ENCODE measurements at places on chromosomes 12 and 14.

GRCh38 chr12:119082016-119082415, 96.7 kb upstream of the HSPB8 start:
- DNase-seq = no peak

DNA sequence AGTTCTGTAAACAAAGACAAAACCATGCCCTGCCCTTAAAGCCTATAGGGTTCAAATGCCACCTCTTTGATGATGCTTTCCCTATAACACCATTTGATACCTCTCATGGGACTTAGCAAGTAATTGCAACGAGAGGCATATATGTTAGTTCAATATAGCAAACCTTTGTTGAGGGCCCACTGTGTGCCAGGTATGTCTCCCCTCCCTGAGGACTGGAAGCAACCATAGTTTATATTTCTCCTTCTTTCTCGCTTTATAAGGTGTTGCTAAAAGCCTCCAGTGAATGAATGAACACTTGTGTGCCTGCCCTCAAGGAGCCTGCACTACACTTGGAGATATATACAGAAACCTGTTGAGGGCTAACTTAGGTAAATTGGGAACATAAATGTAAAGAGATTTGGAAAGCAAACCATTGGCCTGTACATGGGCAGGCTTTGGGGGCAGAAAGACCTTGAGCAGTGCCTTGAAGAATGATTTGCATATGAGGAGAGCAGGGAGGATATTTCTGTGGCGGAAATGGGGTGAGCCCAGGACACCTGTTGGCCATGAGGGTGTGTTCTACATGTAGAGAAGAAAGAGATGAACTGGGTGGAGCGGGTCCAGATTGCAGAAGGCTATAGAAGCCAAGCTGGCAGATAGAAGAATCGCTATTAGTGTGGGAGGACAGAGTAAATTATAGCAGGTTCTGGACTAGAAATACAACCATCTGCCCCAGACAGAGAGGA, 1.8 kb upstream of the CKAP4 start:
- DNase-seq = no peak

GRCh38 chr12:3275171-3276041, 198.2 kb downstream of the TSPAN9 start:
- DNase-seq = peak; percentile 95

- DNase-seq = no peak
These were observed 47.1 kb upstream of the RERG start for GRCh38 chr12:15268309-15268708.

DNA sequence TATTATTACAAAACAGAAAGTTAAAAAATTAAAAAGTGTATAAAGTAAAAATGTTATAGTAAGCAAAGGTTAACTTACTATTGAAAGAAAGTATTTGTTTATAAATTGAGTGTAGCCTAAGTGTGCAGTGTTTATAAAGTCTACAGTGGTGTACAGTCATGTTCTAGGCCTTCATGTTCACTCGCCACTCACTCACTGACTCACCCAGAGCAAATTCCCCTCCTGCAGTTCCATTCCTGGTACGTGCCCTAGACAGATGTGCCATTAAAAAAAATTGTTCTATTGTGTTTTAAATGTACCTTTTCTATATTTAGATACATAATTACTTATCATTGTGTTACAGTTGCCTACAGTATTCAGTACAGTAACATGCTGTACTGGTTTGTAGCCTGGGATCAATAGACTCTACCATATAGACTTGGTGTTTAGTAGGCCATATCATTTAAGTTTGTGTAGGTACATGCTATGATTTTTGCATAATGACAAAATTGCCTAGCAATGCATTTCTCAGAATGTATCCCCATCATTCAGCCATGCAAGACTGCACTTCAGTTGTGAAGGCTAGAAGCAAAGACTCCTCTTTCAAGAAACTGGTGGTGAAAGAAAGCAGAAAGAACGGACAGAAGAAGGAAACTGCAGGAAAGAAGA, 100.6 kb downstream of the DACT1 start:
- no peak for DNase-seq

DNA sequence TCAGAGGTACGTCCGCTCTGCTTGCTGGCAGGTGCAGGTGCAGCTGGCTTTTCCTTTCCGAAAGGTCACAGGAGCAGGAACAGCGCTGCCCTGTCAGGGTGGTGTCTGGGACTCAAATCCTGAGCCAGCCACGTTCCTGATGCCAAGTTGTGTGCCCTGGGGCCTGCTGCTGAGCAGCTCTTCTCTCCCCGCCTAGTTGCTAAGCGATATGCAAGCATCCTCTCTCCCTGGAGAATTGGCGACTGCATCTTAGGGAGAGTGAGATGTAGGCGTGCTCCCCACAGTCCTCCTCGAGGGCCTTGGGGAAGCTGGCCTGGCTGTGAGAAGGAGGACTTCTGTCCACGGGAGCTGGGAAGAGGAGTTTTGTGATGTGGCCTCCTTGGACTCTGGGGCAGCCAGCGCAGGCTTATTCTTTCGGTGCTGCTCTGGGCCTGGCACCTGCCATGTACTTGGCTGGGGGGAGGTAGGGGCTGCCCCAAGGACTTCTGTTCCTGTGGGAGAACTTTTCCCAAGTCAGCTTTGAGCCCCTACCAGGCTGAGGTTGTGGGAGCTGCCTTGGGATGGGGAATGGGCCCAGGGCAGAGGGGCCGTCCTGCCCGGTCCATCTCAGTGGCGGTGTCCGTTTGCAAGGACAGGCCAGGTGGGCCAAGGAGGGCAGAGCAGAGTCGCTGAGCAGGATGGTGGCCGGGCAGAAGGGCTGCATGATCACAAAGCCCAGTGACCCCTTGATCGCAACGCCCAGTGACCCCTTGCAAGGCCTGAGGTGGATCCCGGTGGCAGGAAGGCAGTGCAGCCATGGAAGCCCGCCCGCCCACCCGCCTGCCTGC, 183.5 kb downstream of the ADGRD1 start:
- DNase-seq = no peak

- no peak for DNase-seq
These were observed 433.0 kb downstream of the LRIG3 start for GRCh38 chr12:58487255-58487654.

- no peak for DNase-seq
These were observed 21.2 kb downstream of the ITGA7 start for GRCh38 chr12:55686366-55687010.

DNA sequence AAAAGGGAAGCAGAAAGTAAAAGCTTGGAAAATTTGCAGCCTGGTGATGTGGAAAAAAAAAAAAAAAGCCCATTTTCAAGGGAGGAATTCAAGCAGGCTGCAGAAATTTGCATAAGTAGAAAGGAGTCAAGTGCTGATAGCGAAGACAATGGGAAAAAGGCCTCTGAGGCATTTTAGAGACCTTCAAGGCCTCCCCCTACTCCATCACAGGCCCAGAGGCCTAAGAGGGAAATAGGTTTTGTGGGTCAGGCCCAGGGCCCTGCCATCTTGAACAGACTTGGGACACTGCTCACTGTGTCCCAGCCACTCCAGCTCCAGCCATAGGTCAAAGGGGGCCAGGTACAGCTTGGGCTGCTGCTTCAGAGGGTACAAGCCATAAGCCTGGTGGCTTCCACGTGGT, 13.8 kb upstream of the PRKD1 start:
- no peak for DNase-seq

- no peak for DNase-seq
These were observed 58.6 kb downstream of the ZFC3H1 start for GRCh38 chr12:71605039-71605438.

DNA sequence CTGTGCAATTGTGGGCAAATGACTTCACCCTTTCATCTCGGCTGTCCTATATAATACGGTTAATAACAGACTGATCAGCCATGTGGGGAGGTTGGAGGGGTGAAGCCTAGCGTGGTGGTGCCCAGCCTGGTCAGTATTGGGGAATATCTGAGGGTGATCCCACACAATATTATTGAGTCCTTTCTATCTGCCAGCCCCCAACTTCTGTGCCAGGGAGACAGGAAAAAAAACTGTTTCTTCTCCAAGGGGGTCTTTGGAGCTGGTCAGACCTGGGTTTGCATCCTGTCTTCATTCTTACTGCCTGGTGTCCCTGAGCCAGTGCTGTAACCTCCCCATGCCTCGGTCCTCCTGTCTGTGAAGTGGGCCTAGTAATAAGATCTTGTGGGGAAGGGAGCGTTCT, 6.5 kb downstream of the CYP46A1 start:
- no peak for DNase-seq

DNA sequence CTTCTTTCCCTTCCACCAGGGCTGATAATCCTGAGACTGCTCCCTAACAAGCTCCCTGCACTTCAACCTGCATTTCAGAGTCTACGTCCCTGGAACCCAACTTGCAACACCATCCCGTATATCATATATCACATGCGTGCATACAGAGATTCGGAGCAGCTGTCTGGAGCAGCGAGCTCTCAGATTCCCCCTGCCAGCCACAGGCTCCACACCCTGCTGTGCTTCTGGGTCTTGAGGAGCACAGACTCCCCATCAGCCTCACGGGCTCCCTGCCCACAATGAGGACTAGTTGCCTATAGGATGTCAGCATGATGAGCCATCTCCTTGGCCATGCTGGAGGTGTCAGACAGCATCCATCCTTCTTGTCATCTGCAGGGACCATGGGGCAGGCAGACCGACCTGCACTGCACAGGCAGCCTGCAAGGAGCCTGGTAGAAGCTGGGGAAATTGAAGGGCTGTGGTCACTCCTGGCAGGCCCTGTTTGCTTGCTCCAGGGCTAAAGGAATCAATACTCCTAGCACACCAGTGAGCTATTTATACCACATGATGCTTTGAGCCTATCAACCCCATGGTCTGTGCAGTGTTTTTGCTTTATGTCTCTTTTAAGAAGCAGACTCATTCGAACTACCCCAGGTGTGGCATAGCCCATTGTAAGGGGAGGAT, 19.6 kb upstream of the HDAC7 start:
- DNase-seq = no peak

DNA sequence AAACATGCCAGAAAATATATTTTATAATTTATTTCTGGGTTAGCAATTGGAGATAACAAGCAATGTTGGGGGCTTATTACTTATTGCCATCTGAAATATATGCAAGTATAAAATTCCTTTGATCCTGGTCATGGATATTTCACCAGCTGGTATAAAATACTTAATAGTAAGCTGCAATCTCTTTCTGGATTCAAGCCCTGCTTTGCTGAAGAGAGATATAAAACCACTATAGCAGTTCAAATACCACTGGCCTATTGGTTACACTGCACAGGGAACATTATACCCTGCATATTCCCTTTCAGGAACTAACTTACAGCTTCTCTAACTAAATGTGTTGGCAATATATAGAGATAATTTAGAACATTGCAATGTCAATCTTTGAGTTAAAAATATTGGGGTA, 546.2 kb upstream of the ATP2B1 start:
- DNase-seq = no peak

DNA sequence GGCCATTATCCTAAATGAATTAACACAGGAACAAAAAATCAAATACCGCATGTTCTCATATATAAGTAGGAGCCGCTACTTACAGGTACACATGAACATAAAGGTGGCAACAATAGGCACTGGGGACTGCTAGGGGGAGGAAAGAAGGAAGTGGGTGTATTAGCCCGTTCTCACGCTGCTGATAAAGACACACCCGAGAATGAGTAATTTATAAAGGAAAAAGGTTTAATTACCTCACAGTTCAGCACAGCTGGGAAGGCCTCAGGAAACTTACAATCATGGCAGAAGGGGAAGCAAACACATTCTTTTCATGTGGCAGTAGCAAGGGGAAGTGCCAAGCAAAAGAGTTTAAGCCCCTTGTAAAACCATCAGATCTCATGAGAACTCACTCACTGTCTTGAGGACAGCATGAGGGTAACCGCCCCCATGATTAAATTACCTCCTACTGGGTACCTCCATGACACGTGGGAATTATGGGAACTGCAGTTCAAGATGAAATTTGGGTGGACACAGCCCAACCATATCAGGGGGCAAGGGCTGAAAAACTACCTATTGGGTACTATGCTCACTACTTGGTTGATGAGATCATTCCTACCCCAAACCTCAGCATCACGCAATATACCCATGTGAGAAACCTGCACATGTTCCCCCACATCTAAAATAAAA, 16.4 kb upstream of the MIA2 start:
- no peak for DNase-seq

DNA sequence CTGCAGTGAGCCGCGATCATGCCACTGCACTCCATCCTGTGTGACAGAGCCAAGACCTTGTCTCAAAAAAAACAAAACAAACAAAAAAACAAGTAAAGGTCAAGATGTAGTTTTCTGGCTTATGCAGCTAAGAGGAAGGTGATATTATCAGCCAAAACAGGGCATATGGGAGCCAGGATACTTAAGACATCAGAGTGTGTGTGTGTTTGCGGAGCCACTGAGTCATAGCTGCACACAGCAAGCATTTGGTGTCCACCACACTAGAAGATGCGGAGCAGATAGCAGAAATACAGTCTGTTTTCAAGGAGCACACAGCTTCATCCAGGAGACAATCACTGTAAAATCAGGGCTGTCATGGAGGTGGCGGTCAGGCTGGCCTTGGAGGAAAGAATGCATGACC, 72.6 kb upstream of the REP15 start:
- no peak for DNase-seq

GRCh38 chr14:98912655-98913054, 359.3 kb downstream of the BCL11B start:
- DNase-seq = no peak

- DNase-seq = no peak
These were observed 16.5 kb downstream of the PRKCH start for GRCh38 chr14:61337893-61338292.

GRCh38 chr14:24066496-24067132, 4.7 kb upstream of the CPNE6 start:
- DNase-seq = no peak

DNA sequence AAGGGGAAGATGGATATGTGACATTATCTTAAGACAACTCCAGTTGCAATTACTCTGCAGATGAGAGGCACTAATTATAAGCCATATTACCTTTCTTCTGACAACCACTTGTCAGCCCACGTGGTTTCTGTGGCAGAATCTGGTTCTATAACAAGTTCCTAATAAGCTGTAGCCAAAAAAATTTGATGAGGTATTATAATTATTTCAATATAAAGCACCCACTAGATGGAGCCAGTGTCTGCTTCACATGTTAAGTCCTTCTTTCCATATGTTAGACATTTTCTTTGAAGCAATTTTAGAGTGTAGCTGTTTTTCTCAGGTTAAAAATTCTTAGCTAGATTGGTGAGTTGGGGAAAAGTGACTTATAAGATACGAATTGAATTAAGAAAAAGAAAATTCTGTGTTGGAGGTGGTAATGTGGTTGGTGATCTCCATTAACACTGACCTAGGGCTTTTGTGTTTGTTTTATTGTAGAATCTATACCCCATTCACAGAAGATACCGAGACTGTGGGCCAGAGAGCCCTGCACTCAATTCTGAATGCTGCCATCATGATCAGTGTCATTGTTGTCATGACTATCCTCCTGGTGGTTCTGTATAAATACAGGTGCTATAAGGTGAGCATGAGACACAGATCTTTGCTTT, 36.9 kb downstream of the PSEN1 start:
- peak; percentile 50 for DNase-seq

GRCh38 chr14:76456200-76456599, 80.3 kb downstream of the ESRRB start:
- peak; percentile 78 for DNase-seq

DNA sequence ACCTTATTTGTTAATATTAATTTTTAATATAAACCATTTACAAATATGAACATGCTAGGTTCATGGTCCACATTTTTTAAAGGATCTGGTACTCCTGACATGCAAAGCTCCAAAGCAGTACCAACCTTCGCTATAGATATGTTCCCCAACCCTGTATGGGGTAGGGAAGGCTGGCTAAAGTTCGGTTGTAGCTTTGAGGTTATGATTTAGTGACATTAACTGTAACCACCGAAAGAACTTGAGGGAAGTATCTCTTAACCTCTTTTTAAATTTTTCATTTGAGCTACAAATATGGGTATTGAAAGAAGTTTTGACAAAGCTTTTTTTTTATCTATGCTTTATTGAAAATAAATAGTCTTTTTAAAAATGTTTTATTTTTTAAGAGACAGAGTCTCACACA, 115.5 kb downstream of the DYRK2 start:
- no peak for DNase-seq

- DNase-seq = no peak
These were observed 21.5 kb upstream of the SLC25A3 start for GRCh38 chr12:98572010-98572409.

Measured in HTR-8/SVneo (cell line).